Liver (tissue), 10 donors: ENCODE measurements at places on chromosomes 7 and 10. TPM values are rescaled to one million over a fixed set of nuclear protein-coding genes. Genes with fewer than 3 reads are reported as not detected.

- H3K27ac ChIP-seq, result no peak overlapping the region
- H3K4me1 ChIP-seq, result no peaks in the 10 kb centered on the region
- no peak overlapping the region for H3K4me3 ChIP-seq
- no peaks in the 10 kb centered on the region for H3K36me3 ChIP-seq
Observed at GRCh38 chr7:2165239-2165609, 67.5 kb downstream of the MAD1L1 start.

DNA sequence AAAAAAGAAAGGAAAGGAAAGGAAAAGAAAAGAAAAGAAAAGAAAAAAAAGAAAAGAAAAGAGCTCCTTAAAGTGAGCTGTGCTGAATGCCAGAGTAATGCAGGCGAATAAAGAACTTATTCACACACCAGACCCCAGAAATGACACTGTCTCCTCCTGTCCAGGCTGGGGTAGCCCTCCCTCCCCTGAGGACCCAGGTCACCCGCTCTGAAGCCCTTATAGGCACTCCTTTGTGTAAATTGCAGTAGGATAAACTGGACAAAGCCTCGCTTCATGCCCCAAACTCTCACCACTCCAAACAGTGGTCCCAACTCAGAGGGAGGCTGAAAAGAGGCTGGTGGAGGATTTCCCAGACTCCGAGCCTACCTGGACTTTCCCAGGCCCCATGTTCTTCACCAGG is 46.3 kb downstream of the PKD1L1 start:
- no peak for DNase-seq
- H3K36me3 ChIP-seq, result no peaks in the 10 kb centered on the region
- H3K27ac ChIP-seq, result no peak overlapping the region
- H3K4me3 ChIP-seq, result no peak overlapping the region

GRCh38 chr10:30358206-30358605 is 9.1 kb upstream of the MTPAP start:
- H3K4me3 ChIP-seq, result no peak overlapping the region
- H3K27ac ChIP-seq, result no peak overlapping the region
- no peaks in the 10 kb centered on the region for H3K36me3 ChIP-seq

- peak overlapping the region; percentile 43 for H3K27ac ChIP-seq
- no peaks in the 10 kb centered on the region for H3K36me3 ChIP-seq
- DNase-seq, result no peak
- H3K27me3 ChIP-seq, result no peaks in the 10 kb centered on the region
Observed at GRCh38 chr7:156527458-156527890, 113.1 kb upstream of the RNF32 start.

DNA sequence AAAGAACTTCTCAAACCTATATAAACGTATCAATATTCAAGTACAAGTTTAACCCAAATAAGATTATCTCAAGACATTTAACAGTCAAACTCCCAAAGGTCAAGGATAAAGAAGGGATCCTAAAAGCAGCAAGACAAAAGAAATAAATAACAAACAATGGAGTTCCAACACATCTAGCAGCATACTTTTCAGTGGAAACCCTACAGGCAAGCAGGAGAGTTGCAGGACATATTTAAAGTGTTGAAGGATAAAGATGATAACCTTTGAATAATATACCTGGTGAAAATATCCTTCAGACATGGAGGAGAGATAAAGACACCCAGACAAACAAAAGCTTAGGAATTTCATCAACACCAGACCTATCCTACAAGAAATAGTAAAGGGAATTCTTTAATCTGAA is 82.8 kb downstream of the TES start:
- no peak for DNase-seq
- no peak overlapping the region for H3K27ac ChIP-seq
- no peak overlapping the region for H3K4me3 ChIP-seq
- no peaks in the 10 kb centered on the region for H3K4me1 ChIP-seq
- H3K27me3 ChIP-seq, result no peaks in the 10 kb centered on the region
- H3K36me3 ChIP-seq, result no peaks in the 10 kb centered on the region

- H3K4me3 ChIP-seq, result no peak overlapping the region
- DNase-seq, result no peak
- H3K36me3 ChIP-seq, result no peaks in the 10 kb centered on the region
- no peaks in the 10 kb centered on the region for H3K27me3 ChIP-seq
- H3K4me1 ChIP-seq, result no peaks in the 10 kb centered on the region
- no peak overlapping the region for H3K27ac ChIP-seq
Observed at GRCh38 chr7:24854866-24855265, 97.6 kb upstream of the GSDME start.

GRCh38 chr7:138000081-138000701 is 1.7 kb downstream of the CREB3L2 start:
- H3K4me1 ChIP-seq, result peaks cover 30% of the 10 kb centered on the region
- no peaks in the 10 kb centered on the region for H3K27me3 ChIP-seq
- peak overlapping the region; percentile 62 for H3K4me3 ChIP-seq
- H3K36me3 ChIP-seq, result no peaks in the 10 kb centered on the region

- H3K27ac ChIP-seq, result no peak overlapping the region
- H3K36me3 ChIP-seq, result no peaks in the 10 kb centered on the region
Observed at GRCh38 chr7:23654508-23654907, 25.5 kb upstream of the FAM221A start.

- no peaks in the 10 kb centered on the region for H3K36me3 ChIP-seq
- no peaks in the 10 kb centered on the region for H3K4me1 ChIP-seq
- no peak overlapping the region for H3K4me3 ChIP-seq
- H3K27me3 ChIP-seq, result no peaks in the 10 kb centered on the region
Observed at GRCh38 chr10:119416855-119417254, 125.7 kb downstream of the RGS10 start.

DNA sequence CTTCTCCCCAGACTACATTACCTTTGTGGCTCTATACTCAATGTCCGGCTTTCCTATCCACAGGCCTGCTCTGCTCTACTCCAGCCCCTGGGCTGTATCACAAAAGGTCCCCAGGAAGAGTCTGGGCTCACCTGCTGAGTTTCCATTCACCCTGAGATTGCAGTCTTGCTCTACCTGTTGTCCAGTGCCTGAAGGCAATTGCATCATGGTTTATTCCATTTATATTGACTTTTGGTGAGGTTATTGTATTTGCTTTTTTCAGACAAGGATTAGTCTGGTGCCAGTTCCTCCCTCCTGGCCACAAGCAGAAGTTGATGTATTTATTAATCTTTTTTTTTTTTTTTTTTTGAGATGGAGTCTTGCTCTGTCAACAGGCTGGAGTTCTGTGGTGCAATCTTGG is 273.1 kb downstream of the XPNPEP1 start:
- no peak overlapping the region for H3K27ac ChIP-seq
- H3K27me3 ChIP-seq, result no peaks in the 10 kb centered on the region
- no peaks in the 10 kb centered on the region for H3K4me1 ChIP-seq
- no peak for DNase-seq
- no peaks in the 10 kb centered on the region for H3K36me3 ChIP-seq
- H3K4me3 ChIP-seq, result no peak overlapping the region

DNA sequence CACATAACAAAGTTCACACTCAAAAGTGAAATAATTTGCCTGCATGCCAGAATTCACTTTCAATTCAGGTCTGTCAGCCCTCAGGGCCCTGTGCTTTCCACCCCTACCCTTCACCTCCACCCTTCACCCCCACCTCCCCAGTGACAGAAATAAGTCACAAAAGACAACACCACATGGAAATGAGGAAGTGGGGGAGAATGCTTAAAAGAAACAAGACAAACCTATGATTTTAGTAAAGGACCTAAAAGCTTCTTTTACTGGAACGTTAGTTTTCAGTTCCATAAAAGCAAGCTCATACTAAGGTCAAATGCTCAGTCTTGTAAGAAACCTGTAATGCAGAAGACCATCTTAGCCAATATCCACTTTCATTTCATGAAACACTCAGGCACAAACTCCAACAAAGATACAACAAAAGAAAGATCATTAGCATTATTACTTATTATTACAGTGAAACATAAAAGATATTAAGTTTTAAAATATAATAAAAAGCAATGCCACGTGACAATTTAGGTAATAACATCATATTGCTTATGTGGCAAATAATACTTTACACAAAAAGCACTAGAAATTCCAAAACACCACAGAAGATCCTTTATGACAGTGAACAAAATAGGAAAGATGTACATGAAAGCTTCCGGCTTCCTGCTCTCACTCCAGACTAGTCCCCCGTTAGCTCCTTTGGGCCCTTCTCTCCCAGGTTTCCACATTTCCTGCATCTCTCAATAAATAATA is 112.1 kb downstream of the LMBR1 start:
- H3K36me3 ChIP-seq, result peaks cover 4% of the 10 kb centered on the region
- no peaks in the 10 kb centered on the region for H3K27me3 ChIP-seq
- no peak overlapping the region for H3K4me3 ChIP-seq
- no peaks in the 10 kb centered on the region for H3K4me1 ChIP-seq
- DNase-seq, result no peak

DNA sequence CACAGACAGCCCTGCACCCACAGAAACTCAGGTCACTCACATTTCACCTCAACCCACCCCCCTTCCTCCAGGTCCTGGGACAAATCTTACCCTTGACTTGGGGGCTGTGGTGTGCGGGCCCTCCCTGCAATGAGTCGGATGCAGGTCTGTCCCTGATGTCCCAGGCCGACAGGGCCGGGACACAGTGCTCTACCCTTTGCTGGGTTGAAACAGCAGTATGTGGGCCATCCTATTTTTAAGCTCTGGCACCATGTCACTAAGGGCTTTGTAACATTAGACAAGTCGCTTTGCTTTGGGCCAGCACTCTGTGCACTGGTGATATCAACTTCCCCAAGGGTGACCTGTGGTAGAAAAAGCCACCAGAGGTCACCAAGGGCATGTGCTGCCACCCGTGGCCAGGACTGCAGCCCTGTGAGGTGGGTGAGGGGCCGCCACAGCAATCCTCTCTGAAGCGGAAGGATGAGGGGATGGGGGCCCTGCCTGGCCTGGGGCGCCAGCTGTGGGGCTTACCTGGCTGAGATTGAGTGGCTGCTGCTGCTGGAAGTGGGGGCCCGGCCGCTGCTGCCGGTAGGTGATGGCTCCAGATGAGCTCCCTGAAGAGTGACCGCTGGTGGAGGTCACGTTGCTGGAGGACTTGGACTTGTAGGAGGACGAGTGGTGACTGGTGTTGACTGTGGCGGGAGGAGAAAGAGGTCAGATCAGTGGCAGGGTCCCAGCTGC is 51.3 kb downstream of the CLEC2L start:
- H3K4me1 ChIP-seq, result no peaks in the 10 kb centered on the region
- H3K27me3 ChIP-seq, result no peaks in the 10 kb centered on the region
- no peak overlapping the region for H3K27ac ChIP-seq
- no peak for DNase-seq

GRCh38 chr10:77455561-77455960 is 182.0 kb downstream of the KCNMA1 start:
- H3K27ac ChIP-seq, result no peak overlapping the region
- no peaks in the 10 kb centered on the region for H3K36me3 ChIP-seq
- no peaks in the 10 kb centered on the region for H3K27me3 ChIP-seq

DNA sequence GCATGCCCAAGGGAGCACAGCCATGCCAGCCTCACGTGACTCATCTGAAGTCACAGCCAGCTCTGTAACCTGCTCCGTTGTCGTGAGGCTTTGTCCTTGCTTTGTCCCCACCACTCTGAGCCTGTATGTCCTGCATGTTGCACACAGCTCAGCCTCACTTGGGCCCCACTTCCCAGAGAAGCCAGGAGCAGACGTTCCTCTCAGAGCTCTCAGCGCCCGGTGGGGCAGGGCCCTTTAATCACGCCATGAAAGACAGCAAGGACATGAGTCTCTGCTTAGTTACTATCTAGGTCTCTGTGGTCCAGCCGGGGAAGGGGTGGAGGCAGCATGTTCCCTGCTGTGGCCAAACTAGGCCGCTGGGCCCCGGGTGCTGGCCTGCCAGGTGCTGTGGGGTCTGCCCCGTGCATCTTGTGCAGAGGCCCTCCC is 127.4 kb upstream of the FAM20C start:
- no peak overlapping the region for H3K4me3 ChIP-seq
- no peaks in the 10 kb centered on the region for H3K27me3 ChIP-seq
- no peak for DNase-seq
- H3K4me1 ChIP-seq, result no peaks in the 10 kb centered on the region

GRCh38 chr10:112349521-112350085 is 24.3 kb upstream of the ACSL5 start:
- H3K4me3 ChIP-seq, result no peak overlapping the region
- DNase-seq, result no peak
- no peaks in the 10 kb centered on the region for H3K36me3 ChIP-seq

- no peak overlapping the region for H3K4me3 ChIP-seq
- H3K4me1 ChIP-seq, result peaks cover 2% of the 10 kb centered on the region
- H3K27me3 ChIP-seq, result no peaks in the 10 kb centered on the region
- DNase-seq, result no peak
- no peak overlapping the region for H3K27ac ChIP-seq
Observed at GRCh38 chr10:13969118-13969791, 361.5 kb downstream of the FRMD4A start.

GRCh38 chr7:45662540-45663166 is 88.5 kb downstream of the ADCY1 start:
- no peaks in the 10 kb centered on the region for H3K36me3 ChIP-seq
- no peak overlapping the region for H3K27ac ChIP-seq
- H3K27me3 ChIP-seq, result no peaks in the 10 kb centered on the region
- peak; percentile 29 for DNase-seq
- H3K4me1 ChIP-seq, result no peaks in the 10 kb centered on the region

- H3K27ac ChIP-seq, result no peak overlapping the region
- no peaks in the 10 kb centered on the region for H3K4me1 ChIP-seq
- DNase-seq, result no peak
- H3K4me3 ChIP-seq, result no peak overlapping the region
- H3K27me3 ChIP-seq, result no peaks in the 10 kb centered on the region
Observed at GRCh38 chr7:96100737-96101136, 221.2 kb downstream of the SLC25A13 start.

DNA sequence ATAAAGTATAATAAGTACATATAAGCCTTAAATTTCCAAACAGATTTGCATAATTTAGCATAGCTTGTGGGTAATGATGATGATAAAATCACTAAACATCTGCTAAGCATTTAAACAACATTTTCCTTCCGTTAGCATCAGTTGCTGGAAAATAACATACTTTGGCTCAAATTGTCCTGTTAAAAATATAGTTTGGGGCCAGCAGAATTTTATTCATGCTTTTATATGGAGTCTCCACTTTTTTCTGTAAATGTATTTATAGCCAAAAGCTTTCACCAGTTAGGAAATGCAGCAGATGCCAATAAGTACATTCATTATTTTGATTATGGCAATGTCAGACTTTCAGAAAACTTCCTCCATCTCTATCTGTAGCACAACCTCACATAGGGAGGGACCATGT is 107.2 kb downstream of the CNTNAP2 start:
- no peaks in the 10 kb centered on the region for H3K36me3 ChIP-seq
- H3K4me3 ChIP-seq, result no peak overlapping the region
- no peak for DNase-seq
- H3K4me1 ChIP-seq, result no peaks in the 10 kb centered on the region
- no peaks in the 10 kb centered on the region for H3K27me3 ChIP-seq

NME8 gene
- 0.08 TPM for total RNA-seq

FRAT2 gene
- total RNA-seq, result 15.1 TPM

SORCS3 gene
- total RNA-seq, result 0.93 TPM

SPACDR gene
- 0.33 TPM for total RNA-seq

AMZ1 gene
- not detected for total RNA-seq

ANKRD7 gene
- not detected for total RNA-seq

CPVL gene
- total RNA-seq, result 39.0 TPM

VWA2 gene
- total RNA-seq, result 0.05 TPM

LRRTM3 gene
- not detected for total RNA-seq

MUC3A gene
- 0.79 TPM for total RNA-seq

ELMO1 gene
- 17.1 TPM for total RNA-seq

ZNF503 gene
- total RNA-seq, result 1.6 TPM

PRTFDC1 gene
- total RNA-seq, result 1.1 TPM

PLPP4 gene
- 0.75 TPM for total RNA-seq

TSPAN33 gene
- 29.3 TPM for total RNA-seq

TCERG1L gene
- total RNA-seq, result not detected
